Thoracic aorta (tissue), 2 donors: ENCODE measurements at places on chromosomes 1 and 21. TPM values are rescaled to one million over a fixed set of nuclear protein-coding genes. Genes with fewer than 3 reads are reported as not detected.

GRCh38 chr1:9621032-9621431 is 30.5 kb upstream of the PIK3CD start:
- no peak for DNase-seq

DNA sequence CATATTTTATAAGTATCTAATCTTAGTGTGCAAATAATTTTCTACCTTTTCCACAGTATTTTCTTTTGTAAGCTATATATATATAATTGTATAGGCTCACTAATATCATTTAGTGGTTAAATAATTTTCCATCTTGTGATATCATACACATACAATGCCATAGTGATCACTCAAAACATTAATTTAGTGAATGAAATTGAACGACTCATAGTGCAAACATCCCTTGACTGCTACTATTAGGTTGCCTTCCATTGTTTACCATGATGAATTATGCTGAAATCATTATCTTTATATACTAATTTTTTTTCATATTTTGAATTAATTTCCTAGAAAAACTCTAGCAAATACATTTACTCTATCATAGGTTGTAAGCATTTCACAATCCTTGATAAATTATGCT is 127.1 kb downstream of the PCNX2 start:
- no peak for DNase-seq

- DNase-seq, result no peak
These were observed 35.1 kb upstream of the GRIK3 start for GRCh38 chr1:37069406-37069805.

GRCh38 chr1:80961464-80962190 is 839.1 kb upstream of the ADGRL2 start:
- no peak for DNase-seq

DNA sequence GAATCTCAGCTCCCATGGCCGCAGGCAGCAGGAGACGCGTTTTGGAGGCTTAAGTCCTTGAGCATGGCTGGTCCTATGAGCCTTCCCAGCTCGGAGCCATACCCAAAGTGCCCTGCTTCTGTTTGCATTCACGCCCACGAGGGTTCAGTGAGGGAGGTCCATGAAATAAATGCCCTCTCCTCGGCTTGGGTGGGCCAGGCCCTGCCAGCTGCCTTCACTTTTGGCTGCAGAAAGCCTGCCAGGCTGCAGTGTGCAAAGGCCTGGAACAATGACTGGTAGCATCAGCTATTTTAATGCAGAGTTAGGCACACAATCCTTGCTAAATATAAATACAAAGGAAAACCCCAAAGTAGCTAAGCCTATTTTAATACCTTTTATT is 49.4 kb downstream of the H3-3A start:
- DNase-seq, result no peak

GRCh38 chr1:77536813-77537212 is 145.6 kb downstream of the ZZZ3 start:
- no peak for DNase-seq

The CBS gene
- 45.7 TPM for total RNA-seq
